ENCODE measurements at places on chromosomes 3 and 15.

- DNase-seq = no peak
These were observed 3.6 kb downstream of the APBA2 start for GRCh38 chr15:28889346-28889745.

GRCh38 chr15:91548549-91548948 is 305.0 kb upstream of the SLCO3A1 start:
- DNase-seq = no peak

DNA sequence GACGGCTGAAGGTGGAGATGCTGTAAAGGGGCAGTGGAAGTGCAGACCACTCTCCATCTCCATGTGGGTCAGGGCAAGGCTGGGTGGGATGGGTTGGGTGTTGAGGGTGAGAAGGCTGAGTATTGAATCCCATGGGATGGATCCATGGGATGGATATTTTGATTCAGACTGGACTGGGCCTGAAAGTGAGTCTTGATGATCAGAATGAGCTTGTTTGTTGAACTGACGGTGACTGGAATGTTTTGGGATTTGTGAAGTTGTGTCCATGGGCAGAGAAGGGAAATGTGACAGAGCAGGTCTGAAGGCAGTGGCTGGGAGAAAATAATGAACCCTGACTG is 49.3 kb downstream of the CHST2 start:
- DNase-seq = no peak

DNA sequence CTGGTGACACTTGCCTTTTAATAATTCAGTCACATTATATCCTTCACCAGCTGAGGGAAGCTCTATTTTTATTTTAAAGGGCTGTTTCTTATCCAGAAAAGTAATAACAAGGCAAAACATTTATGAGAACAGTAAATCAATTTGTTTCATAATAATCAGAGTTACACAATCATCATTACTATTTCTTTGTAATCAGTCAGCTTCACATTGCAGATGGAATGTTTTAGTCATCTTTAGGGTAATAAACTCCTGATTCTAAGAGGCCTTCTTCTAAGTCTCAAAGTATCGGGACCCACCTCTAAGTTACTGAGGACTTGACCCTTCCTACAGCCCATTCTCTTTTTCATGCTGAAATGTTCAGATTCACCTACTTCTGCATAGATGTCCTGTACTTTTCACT is 298.3 kb upstream of the TGFBR2 start:
- DNase-seq = no peak

GRCh38 chr3:117192888-117193287 is 483.3 kb downstream of the TUSC7 start:
- no peak for DNase-seq

DNA sequence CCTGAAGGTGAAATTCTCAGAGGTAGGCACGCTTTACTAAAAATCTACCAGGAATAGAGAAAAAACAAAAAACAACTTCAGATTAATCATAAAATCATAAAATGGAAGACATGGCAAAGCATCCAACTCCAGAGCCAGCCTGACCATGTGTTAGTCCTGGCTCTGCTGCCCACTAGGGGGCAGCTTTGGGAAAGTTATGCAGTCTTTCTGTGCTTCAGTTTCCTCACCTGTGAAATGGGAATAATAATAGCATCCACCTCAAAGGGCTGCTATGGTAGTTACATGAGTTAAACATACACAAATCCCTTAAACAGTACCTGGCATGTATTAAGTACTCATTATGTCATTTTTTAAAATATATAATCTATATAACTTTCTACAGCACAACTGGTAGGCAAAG is 52.3 kb downstream of the WNT5A start:
- DNase-seq = peak; percentile 68

DNA sequence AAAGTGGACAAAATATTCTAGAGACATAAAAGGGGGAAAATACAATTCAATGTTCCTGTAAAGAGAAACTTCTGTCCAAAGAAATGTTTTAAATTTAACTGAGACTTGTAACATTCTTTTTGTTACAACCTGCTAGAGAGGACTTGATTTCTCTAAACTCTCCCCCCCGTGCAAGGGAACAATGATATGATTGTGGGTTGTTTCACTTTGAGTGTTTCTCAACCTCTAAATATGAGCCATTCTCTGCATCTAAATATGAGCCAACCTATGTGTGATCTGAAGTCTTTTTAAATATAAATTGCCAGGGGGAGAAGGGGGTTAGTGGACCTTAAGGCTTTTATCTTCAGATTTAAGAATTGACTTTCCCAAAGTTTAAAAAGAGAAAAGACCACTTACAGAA is 14.6 kb downstream of the ZNF860 start:
- no peak for DNase-seq

DNA sequence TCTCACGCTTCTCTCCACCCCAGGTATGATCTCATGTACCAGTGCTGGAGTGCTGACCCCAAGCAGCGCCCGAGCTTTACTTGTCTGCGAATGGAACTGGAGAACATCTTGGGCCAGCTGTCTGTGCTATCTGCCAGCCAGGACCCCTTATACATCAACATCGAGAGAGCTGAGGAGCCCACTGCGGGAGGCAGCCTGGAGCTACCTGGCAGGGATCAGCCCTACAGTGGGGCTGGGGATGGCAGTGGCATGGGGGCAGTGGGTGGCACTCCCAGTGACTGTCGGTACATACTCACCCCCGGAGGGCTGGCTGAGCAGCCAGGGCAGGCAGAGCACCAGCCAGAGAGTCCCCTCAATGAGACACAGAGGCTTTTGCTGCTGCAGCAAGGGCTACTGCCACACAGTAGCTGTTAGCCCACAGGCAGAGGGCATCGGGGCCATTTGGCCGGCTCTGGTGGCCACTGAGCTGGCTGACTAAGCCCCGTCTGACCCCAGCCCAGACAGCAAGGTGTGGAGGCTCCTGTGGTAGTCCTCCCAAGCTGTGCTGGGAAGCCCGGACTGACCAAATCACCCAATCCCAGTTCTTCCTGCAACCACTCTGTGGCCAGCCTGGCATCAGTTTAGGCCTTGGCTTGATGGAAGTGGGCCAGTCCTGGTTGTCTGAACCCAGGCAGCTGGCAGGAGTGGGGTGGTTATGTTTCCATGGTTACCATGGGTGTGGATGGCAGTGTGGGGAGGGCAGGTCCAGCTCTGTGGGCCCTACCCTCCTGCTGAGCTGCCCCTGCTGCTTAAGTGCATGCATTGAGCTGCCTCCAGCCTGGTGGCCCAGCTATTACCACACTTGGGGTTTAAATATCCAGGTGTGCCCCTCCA is 19.1 kb downstream of the TYRO3 start:
- DNase-seq = no peak

DNA sequence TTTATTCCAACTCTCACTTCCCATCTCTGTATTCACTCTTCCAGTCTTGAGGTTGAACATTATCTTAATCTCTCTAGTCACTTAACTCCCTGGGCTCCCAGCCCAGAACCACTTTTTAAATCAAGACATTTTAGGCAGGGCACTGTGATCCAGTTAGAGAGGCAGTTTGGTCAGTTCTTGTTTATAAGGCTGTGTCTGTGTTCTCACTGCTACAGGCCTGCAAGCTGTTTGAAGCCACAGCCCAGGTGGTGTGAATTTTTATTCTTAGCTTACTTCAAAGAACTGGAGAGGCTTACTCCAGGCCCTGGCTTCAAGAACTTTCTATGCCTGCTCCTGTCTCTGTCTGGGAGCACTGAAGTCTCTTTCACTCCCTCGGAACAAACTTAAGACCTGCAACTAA is 906.1 kb downstream of the CADM2 start:
- no peak for DNase-seq

GRCh38 chr3:53324105-53324504 is 23.2 kb downstream of the DCP1A start:
- DNase-seq = no peak

DNA sequence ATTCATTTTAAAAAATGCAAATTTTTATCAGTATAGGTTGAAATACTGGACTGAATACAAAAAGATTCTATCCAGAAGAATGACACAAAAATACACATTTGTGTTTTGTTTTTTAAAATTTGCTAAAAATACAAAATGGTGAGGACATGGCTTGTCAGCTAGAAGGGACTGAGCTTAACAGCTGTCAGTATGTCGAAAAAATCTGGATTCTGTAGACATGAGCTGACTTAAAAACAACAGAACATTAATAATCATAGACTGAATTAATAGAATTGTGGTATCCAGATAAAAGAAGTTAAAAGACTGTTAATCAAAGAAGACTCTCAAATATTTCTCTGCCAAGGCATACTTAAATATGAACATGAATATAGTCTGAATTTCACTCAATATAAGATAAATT is 244.9 kb upstream of the CBLB start:
- DNase-seq = no peak

GRCh38 chr3:143192193-143192592 is 72.6 kb downstream of the CHST2 start:
- no peak for DNase-seq

- DNase-seq = no peak
These were observed 52.3 kb upstream of the BNIP2 start for GRCh38 chr15:59741274-59741906.

GRCh38 chr15:40081691-40082194 is 26.9 kb downstream of the BMF start:
- peak; percentile 55 for DNase-seq

DNA sequence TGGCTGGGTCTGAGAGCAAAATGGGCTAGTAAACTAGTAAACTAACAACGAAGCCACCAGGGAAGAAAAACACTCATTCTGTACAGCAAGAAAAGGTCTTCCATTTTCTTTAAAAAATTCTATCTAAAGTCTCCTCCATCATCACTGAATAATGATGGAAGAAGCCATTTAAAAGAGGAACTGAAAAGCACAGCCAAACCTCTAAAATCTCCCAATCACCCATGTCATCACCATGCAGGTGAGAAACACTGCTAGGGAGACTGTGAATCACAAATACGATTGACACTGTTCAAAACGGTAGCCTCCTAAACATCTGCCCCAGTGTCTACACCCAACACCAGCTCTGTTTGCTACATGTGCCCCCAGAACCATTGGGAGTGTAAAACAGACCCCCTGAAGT is 140.4 kb downstream of the RORA start:
- peak; percentile 50 for DNase-seq

DNA sequence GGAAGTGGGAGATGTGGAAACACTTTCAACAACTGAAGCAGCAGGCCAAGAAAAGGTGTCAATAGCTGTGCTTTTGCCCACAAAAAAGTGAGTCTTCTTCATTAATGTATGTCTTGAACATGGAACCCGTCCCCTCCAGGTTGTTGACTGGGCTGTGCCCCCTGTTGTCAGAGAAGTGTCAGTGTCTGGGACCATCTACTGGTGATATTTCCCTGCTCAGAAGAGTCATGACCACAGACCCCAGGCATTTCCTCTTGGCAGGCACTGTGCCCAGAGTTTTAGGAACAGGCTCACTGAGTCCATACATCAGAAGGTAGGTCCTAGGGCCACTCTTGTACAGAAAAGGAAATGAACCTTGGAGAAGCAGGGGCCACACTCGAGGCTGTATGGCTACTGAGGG is 54.8 kb upstream of the LARS2 start:
- DNase-seq = no peak

GRCh38 chr3:172192830-172193415 is 153.5 kb downstream of the FNDC3B start:
- DNase-seq = no peak

- DNase-seq = no peak
These were observed 14.2 kb upstream of the SPATA12 start for GRCh38 chr3:57046101-57046765.

GRCh38 chr3:26422415-26422814 is 200.2 kb upstream of the LRRC3B start:
- no peak for DNase-seq

GRCh38 chr3:196418601-196419000 is 13.6 kb downstream of the UBXN7 start:
- DNase-seq = no peak

DNA sequence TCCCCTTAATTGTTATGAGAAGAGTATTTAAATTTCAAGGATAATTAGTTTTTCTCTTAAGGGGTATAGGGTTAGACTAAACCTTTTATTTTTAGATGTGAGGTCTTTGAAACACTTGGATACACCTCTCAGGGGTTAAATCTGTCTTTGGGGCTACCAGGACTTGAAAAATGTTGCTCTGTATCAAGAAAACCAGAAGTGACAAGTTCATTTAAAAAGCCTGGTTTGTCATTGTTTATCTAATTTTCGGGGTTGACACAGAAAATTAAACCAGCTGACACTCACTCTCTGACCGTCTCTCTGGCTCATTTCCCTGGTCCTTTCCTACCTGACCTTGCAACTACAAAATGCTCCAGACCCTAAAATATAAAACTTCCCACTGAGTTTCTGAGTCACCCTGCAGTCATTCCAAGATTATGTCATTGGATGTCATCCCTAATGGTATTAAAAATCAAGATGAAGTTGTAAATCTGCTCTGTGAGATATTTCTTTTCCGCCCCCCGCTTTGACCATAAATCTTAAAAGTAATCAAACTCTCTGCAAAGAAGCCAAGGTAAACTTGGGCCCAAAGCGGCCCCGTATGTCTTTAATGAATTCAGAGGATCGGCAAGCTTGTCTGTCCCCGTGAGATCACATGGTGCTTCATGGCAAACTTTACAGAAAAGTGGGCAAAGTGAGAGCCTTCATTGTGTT is 32.9 kb upstream of the SKOR1 start:
- DNase-seq = no peak

DNA sequence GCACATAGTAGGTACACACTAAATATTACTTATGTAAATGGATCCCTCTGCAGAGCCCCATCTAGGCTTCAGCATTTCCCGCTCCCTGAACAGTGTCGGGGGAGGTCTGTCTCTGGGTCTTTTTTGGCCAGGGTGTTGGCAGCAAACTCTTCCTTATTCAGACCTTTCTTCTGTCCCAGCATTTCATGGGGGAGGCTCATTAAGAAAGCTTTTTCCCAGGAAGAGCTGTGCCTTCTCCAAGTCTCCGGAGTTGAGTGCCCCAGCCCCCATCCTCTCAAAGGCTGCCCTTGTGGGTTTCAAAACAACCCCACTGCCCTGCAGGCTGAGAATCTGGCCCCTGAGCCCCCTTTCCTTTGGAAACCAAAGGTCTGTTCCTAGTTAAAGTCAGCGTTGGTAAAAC is 25.1 kb downstream of the SLC6A11 start:
- DNase-seq = no peak

DNA sequence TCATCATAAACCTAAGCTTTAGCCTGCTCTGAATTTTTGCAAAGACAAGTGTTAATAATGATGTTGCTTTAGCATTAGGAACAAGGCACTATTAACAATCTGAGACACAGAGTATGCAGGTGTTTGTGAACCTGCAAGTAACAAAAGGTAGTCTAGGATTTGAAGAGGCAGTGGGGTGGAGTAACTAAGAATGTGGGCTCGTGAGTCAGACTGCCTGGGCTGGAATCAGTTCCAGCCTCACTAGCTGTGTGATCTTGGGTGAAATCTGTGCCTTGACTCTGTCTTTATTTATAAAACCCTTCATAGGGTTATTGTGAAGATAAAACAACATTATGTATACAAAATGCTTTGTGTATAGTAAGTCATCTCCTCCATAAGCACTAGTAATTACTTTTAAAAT is 610.6 kb upstream of the CFAP20DC start:
- DNase-seq = no peak

DNA sequence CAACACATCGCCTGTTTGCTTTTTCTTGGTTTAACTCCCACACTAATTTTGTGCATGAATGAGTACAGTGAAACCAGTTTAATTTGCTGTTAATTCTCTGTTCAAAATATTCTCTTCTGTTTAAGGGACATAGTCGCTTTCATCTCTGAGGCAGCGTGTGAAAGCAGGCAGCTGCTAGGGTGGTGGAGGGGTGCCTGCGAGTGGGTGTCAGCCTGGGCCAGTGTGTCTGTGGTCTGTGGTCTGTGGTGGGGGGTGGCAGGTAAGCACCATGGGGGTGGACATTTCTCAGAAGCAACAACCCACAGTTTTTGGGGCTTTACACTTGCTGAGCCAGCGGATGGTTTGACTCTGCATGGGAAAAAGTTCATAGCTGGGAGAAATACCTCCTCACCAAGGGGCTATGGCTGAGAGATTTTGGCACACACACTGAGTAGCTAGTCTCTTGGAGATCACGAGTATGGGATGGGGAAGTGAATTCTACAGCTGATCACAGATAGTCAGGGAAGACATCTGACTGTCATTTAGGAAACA is 109.2 kb downstream of the EPHB1 start:
- peak; percentile 4 for DNase-seq

Data from RPMI8226 (cell line).